ENCODE measurements at places on chromosomes 6 and 20. TPM values are rescaled to one million over a fixed set of nuclear protein-coding genes. Genes with fewer than 3 reads are reported as not detected.

The TAF11 gene
- total RNA-seq = 21.1 TPM

DNA sequence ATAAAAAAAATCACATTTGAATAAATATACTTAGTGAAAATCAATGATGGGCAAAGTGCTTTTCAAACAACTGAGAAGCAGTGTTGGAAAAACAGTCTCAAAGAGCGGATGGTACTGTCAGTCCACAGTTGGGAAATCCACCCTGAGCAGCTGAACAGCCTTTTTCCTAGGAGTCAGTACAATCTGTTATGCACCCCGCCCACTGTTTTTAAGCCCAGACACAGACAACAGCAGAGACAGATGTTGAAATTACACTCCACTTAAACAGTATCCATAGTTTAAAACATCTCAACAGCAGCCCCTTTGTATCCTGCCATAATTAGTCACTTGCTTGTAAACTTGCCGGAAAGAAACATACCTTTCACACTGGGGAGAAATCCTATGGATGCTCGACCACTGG, 372 bp downstream of the KIAA0408 start:
- H3K4me3 ChIP-seq = no peak overlapping the region
- peak overlapping the region; percentile 2 for H3K27ac ChIP-seq
- H3K27me3 ChIP-seq = no peaks in the 10 kb centered on the region

- no peaks in the 10 kb centered on the region for H3K36me3 ChIP-seq
- H3K4me1 ChIP-seq = no peaks in the 10 kb centered on the region
- H3K27ac ChIP-seq = no peak overlapping the region
Measured at GRCh38 chr6:14009431-14009830, 84.7 kb downstream of the RNF182 start.

DNA sequence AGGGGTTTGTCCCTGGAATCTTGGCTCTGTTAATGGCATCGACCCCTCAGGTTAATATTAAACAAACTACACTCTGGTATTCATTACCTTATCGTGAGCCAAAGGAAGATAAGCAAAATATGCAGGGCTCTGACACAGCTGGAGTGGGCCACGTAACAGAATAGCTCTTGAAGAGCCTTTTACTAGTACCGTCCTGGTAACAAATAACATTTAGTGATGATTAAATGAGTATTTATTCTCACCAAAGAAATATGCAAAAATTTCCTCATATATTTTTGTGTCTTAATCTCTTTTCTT, 20.1 kb upstream of the UTRN start:
- H3K27ac ChIP-seq = no peak overlapping the region
- no peak for DNase-seq
- no peaks in the 10 kb centered on the region for H3K27me3 ChIP-seq
- H3K4me1 ChIP-seq = no peaks in the 10 kb centered on the region

The PPP1R14C gene
- total RNA-seq = 15.8 TPM

DNA sequence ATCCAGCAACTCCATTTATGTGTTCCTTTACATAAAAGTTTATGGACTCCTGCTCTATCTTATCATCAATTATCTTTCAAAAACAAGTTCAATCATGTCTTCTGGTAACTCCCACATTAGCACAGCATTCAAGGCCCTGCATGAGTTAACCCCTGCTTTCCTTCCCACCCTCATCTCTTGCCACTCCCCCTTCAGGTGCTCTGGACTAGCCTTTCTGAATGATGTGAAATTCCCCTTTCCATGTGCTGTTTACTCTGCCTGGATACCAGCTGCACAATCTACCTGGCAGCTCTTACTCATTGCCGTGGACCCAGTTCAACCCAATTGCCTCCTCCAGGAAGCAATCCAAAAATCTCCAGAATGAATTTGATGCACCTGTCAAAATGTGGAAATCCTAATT, 11.9 kb downstream of the ADGRF4 start:
- no peaks in the 10 kb centered on the region for H3K36me3 ChIP-seq
- DNase-seq = no peak
- H3K27ac ChIP-seq = no peak overlapping the region
- H3K4me1 ChIP-seq = no peaks in the 10 kb centered on the region

- H3K36me3 ChIP-seq = no peaks in the 10 kb centered on the region
- H3K4me1 ChIP-seq = peaks cover 2% of the 10 kb centered on the region
- H3K4me3 ChIP-seq = no peak overlapping the region
- H3K27me3 ChIP-seq = no peaks in the 10 kb centered on the region
- H3K27ac ChIP-seq = no peak overlapping the region
Measured at GRCh38 chr6:118783931-118784550, 109.9 kb upstream of the ASF1A start.

GRCh38 chr6:19287928-19288327, 549.2 kb upstream of the ID4 start:
- no peak overlapping the region for H3K27ac ChIP-seq
- H3K27me3 ChIP-seq = no peaks in the 10 kb centered on the region
- DNase-seq = no peak

DNA sequence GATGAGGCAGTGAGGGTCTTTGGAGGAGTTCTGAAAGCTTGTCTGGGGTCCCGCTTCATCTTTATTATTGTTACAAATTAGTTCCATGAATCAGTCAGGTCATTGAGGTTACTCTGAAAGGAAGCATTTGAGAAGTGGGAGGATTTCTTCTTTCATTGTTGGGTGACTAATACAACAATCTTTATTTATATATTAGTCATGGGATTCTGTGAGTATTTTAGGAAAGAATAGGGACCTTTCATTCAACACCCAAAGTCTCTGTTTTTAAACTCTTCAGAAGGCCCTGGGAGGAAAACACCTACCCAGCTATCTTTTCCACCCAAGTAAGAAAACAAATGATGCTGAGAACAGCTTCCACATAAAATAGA, 98.3 kb downstream of the SOD2 start:
- no peak overlapping the region for H3K4me3 ChIP-seq
- DNase-seq = no peak
- no peaks in the 10 kb centered on the region for H3K36me3 ChIP-seq
- H3K27me3 ChIP-seq = no peaks in the 10 kb centered on the region
- H3K27ac ChIP-seq = no peak overlapping the region

- peaks cover 6% of the 10 kb centered on the region for H3K36me3 ChIP-seq
- no peak for DNase-seq
- H3K4me3 ChIP-seq = no peak overlapping the region
- no peak overlapping the region for H3K27ac ChIP-seq
Measured at GRCh38 chr20:13718171-13718570, 66.5 kb downstream of the ESF1 start.

GRCh38 chr6:134070271-134070670, 17.8 kb upstream of the SLC2A12 start:
- no peaks in the 10 kb centered on the region for H3K36me3 ChIP-seq
- H3K27ac ChIP-seq = no peak overlapping the region
- no peaks in the 10 kb centered on the region for H3K27me3 ChIP-seq
- H3K4me3 ChIP-seq = no peak overlapping the region
- no peaks in the 10 kb centered on the region for H3K4me1 ChIP-seq
- no peak for DNase-seq

DNA sequence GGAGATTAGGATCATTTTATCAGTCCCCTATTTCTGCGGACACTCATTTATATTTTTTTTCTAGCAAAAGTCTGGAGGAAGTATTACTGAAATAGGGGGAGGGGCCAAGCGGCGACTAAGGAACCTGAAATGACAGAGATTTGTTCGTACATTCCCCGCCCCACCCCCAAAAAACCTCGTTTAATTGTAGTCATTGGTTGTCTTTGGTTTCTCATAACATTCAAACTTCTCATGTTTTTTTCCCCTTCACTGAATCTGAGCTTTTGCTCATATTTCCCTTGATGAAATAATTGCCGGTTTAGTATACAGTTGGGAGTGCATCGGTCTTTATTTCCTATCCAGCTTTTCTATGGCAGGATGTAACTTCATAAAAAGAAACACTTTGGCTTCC, 768 bp upstream of the FYN start:
- no peak overlapping the region for H3K27ac ChIP-seq
- no peaks in the 10 kb centered on the region for H3K27me3 ChIP-seq
- H3K4me3 ChIP-seq = peak overlapping the region; percentile 94
- no peak for DNase-seq
- H3K4me1 ChIP-seq = no peaks in the 10 kb centered on the region
- H3K36me3 ChIP-seq = no peaks in the 10 kb centered on the region

DNA sequence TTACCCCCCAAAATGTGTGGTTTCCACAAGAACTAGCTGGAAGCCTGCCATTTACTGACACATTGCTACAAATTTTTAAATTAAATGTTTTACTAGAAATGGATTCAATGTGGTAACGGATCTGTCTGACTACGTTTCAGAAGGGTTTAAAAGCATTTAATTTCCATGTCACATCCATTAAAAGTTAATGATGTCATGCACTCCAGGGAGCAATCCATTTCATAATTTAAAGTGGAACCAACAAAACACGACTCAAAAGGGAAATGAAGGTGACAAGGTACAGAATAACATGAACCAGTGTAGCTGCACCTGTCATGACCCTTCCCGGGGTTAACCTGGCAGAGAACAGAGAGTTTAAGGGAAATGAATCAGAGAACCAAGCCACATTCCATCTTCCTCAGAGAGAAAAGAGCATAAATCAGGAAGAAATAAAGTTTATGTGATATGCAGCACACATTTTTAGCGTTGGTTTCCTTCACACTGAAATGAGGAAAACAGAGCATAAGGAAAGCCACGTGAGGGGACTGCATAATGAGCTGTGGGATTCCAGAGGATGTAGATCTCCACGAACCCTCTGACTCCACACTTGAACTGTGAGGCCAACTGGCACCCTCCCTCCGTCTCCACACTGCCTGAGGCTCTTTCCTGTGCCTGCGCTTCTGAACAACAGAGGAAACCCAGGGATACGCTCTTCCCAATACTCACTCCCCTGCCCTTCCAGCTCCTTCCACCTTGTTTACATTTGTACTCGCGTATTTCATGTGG, 170.3 kb upstream of the AHI1 start:
- H3K4me1 ChIP-seq = no peaks in the 10 kb centered on the region
- H3K36me3 ChIP-seq = no peaks in the 10 kb centered on the region
- H3K27me3 ChIP-seq = no peaks in the 10 kb centered on the region

The TNNC2 gene
- total RNA-seq = not detected

GRCh38 chr6:140636908-140637402, 1262.5 kb upstream of the CITED2 start:
- no peak overlapping the region for H3K4me3 ChIP-seq
- no peak overlapping the region for H3K27ac ChIP-seq
- no peaks in the 10 kb centered on the region for H3K27me3 ChIP-seq
- no peak for DNase-seq

DNA sequence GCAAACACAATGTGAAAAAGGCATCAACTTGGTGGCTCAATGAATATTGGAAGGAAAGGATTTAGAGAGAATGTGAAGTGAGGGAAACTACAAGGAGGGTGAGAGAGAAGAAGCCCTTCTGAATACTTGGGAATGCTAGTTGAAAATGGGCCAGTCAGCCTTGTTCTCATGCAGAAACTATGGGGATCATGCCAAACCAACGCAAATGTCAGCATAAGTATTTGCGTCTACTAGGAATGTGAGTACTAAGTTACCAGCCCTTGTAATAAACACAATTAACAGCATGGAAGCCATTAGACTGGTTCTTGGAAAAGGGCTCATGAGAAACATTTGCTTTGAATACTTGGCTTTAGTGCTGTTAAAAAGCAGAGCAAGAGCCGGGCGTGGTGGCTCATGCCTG, 54.9 kb upstream of the AIG1 start:
- H3K27me3 ChIP-seq = no peaks in the 10 kb centered on the region
- DNase-seq = no peak
- H3K4me3 ChIP-seq = no peak overlapping the region
- H3K27ac ChIP-seq = no peak overlapping the region
- no peaks in the 10 kb centered on the region for H3K36me3 ChIP-seq

DNA sequence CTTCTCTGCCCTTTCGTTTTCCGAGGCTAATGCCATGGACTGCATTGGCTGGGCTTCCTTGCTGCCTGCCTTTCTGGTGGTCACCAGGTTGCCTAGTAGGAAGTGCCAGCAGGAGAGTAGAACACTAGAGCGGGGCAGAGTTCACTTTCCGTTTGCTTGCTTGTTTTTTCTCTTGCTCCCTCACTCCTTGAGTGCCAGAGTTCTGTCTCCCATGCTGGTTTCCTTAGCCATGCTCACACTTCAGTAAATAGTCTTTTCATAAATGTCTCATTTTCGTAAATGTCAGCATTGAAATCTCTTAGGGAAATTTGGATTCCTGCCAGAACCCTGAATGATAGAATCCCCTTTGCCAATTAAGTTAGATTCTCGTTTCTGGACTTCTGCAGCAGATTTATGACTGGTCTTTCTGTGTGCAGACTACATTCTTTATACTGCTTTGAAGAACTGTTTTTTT, 63.9 kb downstream of the FAM83B start:
- no peak for DNase-seq
- H3K27ac ChIP-seq = no peak overlapping the region
- no peaks in the 10 kb centered on the region for H3K36me3 ChIP-seq
- no peaks in the 10 kb centered on the region for H3K27me3 ChIP-seq
- H3K4me1 ChIP-seq = no peaks in the 10 kb centered on the region
- H3K4me3 ChIP-seq = no peak overlapping the region

The TRDN gene
- total RNA-seq = 0.19 TPM

DNA sequence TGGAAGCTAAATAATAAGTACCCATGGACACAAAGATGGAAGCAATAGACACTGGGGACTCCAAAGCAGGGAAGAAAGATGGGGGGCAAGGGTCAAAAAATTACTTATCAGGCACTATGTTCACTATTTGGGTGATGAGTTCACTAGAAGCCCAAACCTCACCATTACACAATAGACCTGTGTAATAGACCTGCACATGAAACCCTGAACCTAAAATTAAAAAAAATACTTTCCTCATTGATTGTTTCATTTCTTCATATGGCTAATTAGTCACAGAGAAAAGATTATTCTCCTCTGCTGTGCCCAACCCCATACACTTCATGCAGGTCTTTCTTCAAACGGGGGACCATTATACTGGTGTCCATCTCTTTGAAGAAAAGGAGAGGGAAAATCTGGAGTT, 213.0 kb upstream of the DTNBP1 start:
- DNase-seq = no peak
- H3K27me3 ChIP-seq = no peaks in the 10 kb centered on the region
- H3K4me3 ChIP-seq = no peak overlapping the region
- H3K36me3 ChIP-seq = no peaks in the 10 kb centered on the region
- no peak overlapping the region for H3K27ac ChIP-seq

The FLRT3 gene
- total RNA-seq = 70.3 TPM

The CST5 gene
- not detected for total RNA-seq

GRCh38 chr20:17825960-17826843, 126.4 kb downstream of the BANF2 start:
- H3K4me1 ChIP-seq = peaks cover 5% of the 10 kb centered on the region
- no peak overlapping the region for H3K4me3 ChIP-seq
- no peaks in the 10 kb centered on the region for H3K36me3 ChIP-seq
- DNase-seq = no peak
- H3K27ac ChIP-seq = peak overlapping the region; percentile 80

- DNase-seq = peak; percentile 45
- no peaks in the 10 kb centered on the region for H3K36me3 ChIP-seq
- no peak overlapping the region for H3K27ac ChIP-seq
Measured at GRCh38 chr6:132973514-132973993, 159.2 kb downstream of the RPS12 start.

GRCh38 chr6:152099446-152100182, 292.1 kb downstream of the ESR1 start:
- DNase-seq = no peak
- H3K4me1 ChIP-seq = no peaks in the 10 kb centered on the region
- no peaks in the 10 kb centered on the region for H3K36me3 ChIP-seq
- no peak overlapping the region for H3K27ac ChIP-seq
- H3K27me3 ChIP-seq = no peaks in the 10 kb centered on the region

GRCh38 chr20:2822073-2822472, 5.9 kb downstream of the TMEM239 start:
- H3K36me3 ChIP-seq = no peaks in the 10 kb centered on the region
- H3K27ac ChIP-seq = no peak overlapping the region
- no peak for DNase-seq
- H3K4me1 ChIP-seq = no peaks in the 10 kb centered on the region
- no peak overlapping the region for H3K4me3 ChIP-seq
